ENCODE measurements at places on chromosomes 1 and 21.

DNA sequence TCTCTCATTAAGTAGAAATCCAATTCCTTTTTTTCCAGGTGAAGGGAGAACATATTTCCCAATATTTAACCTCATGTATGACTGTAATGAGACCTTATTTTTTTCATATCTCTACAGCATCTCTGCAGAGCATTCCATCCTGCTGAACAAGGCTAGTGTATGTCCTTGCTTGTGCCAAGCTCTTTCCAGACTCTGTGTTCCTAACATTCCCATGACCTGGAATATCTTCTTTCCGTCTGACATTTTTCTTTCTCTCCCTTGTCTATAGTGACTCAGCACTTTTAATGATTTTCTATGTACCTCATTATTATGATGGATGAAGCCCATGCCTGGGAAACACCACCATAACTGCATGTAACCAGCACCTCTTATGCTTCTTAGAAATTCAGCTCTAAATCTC lies 278.3 kb upstream of the NRIP1 start:
- no peak for DNase-seq

DNA sequence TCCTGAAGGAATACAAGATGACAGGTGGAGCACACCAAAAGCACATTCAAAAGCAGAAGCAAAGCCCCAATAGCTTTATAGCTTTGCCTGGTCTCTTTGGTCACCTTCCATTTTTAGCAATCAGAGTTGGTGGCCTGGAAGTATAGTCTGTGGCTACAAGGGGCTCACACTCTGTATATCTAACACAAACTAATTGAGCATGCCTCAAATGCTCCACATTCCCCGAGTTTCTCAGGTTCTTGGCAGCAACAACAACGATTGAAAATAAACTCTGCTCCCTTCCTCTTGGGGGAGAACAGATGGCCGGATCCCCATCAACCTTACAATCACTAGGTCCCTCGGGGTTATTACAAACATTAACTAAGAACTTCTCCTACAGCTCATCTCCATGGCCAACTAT lies 24.9 kb upstream of the TADA1 start:
- no peak for DNase-seq

- DNase-seq, result no peak
Measured at GRCh38 chr1:65230731-65231481, 78.4 kb upstream of the DNAJC6 start.

GRCh38 chr21:17780539-17780938 lies 38.6 kb downstream of the C21orf91 start:
- DNase-seq, result no peak

All from stimulated activated CD4-positive, alpha-beta T cell treated with anti-CD3 and anti-CD28 coated beads, Interleukin-2, amount 100 ng/mL, for 4 hours (primary cell).